ENCODE measurements at places on chromosomes 11 and 22.

DNA sequence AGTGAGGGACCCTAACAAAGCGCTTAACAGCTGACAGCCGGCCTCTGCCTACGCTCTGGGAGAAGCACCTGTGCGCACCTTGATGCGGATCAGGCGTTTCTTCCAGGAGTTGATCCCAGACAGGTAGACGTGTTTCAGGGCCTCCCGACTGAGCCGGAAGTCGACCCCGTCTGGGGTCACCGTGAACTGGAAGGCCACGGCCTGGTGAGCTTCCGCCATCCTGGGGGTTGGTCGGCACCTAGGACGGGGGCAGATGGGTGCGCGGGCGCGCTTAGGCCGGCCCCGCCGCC lies 585 bp downstream of the CPT1B start:
- DNase-seq: no peak

- DNase-seq: no peak
Measured at GRCh38 chr11:59141191-59141590, 1.5 kb upstream of the FAM111A start.

DNA sequence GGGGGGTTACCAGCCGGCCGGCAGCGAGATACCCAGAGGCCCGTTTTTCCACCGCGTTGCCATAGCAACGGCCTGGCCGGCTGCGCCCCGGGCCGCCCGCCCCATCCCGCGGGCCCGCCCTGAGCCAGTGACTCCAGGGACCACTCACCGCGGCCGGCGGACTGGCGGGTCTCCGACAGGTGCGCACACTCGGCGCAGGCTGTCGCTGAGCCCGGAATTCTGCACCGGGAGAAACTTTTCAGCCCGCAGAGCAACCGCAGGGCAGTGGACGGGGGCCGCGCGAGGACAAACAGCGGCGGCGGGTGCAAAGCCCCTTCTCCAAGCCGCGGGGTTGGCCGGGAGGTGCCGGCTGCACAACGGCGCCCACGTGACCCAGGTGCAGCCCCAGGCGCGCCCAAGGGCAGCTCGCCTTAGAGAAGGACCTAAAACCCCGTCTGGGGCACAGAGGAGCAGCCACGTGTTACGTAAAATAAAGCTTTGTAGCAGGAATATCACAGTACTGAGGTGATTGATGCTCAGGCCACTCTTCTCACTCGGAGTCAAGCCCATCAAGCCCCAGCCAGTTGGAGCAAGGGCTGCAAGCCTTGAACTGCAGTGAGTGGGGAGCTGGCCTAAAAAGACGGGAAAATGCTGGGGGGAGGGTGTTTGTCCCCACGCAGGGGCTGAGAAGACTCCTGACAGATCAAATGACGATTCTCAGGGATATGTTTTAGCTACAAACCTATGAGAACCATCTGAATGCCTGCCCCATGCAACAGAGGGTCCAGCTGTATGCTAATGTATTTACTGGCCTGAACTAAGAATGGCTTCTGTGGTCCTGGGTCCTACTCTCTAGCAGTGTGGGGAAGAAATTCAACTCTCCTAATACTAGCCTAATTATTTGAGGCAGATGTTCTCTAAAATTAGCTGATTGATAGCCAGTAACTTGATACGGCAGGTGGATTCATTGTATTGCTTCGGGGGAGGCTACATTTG lies at the start of gene STK33:
STK33 (minus strand) TSS at position 294 of the 975 bp plus-strand sequence. CDS start 119,323 bp downstream, outside the sequence.
- DNase-seq: peak; percentile 15

GRCh38 chr22:40877488-40877887 lies 15.6 kb upstream of the DNAJB7 start:
- no peak for DNase-seq

DNA sequence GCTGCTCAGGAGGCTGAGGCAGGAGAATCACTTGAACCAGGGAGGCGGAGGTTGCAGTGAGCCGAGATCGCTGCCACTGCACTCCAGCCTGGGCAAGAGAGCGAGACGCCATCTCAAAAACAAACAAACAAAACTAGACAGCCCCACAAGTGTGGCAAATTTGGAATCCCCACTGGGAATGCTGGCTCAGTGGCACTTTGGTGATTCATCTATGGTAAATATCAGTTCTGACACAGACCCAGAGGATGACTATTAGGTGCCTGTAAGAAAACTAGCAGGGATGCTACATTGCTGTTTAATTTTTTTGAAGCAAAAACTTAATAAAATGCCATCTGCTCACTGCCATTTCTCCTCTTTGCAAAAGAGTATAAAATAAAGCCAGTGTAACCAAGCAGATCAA lies 107.9 kb downstream of the NAT10 start:
- no peak for DNase-seq

DNA sequence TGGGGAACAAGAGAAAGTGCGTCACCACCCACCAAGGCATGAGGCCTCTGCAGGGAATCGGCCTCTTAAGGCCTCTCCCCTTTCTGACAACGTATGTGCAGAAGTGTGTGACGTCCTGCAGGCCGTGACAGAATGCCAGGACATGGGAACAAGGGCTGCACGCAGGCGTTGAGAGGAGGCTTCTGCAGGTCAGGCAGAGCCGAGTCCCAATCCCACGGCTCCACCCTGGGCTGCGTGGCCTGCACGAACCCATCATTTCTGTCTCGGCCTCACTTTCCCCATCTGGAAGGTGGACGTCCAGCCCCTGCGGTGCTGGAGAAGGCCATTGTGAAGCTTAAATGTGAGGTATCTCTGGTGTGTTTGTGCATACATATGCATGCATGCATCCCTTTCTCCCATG lies 61.8 kb downstream of the SHANK2 start:
- DNase-seq: no peak
